ENCODE measurements at places on chromosomes 6 and 20.

GRCh38 chr6:25981568-25982263, 19.1 kb downstream of the TRIM38 start:
- no peak for DNase-seq

DNA sequence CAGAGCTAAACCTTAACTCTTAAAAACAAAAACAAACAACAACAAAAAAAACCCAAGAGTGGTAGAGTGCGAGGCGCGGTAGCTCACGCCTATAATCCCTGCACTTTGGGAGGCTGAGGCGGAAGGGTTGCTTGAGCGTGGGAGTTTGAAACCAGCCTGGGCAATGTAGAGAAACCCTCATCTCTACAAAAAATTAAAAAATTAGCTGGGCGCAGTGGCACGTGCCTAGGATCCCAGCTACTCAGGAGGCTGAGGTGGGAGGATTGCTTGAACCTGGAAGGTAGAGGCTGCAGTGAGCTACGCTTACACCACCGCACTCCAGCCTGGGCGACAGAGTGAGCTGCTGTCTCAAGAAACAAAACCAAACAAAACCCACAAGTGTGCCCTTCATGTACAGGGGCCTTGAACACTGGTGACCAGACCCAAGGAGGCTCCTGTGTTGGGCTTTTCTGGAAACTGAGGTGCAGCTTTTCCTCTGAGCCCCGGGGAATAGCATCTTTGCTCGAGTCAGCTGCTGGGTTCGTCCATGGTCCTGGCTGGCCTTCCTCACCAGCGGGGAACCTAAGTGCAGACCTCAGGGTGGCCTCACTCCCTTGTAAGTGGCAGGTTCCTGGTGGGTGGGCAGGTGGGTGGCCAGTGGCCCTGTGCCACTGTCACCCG, 39.9 kb downstream of the PYGB start:
- no peak for DNase-seq

DNA sequence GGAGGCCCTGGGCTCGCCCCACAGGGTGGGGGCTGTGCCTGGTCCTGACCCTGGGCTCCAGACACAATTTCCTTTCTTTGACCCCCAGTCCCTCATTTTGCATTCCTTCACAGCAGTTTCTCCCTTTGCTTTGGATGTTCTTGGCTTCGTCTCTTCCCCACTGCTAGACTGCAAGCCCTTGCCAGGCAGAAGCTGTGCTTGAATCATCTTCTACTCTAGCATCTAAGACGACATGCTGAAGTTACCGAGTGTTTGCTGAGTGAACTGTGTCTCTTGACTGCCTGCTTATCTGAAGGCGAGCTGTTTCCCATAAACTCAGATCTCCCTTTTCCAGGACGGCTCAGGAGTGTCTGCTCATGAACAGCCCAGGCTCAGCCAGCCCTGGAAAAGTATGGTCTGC, 14.3 kb upstream of the SYNDIG1 start:
- DNase-seq, result no peak

DNA sequence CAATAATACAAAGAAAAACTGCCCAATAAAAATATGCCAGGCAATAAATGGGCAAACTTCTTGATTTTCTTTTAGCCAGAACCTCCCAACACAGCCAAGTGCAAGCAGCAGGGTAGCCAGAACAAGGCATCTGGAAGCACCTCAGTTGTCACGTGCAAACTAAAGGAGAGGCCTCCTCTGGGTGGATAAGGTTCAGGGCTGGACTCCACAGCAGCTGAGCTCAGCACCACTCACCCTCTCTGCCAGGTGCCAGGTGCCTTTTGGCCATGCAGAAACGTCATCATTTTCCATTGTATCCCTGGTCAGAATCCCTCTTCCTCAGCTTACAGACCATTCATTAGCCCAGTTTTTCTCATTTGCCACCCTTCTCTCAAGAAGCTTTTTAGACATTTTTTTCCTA, 52.7 kb downstream of the SOD2 start:
- DNase-seq, result no peak

- no peak for DNase-seq
Observed at GRCh38 chr6:109257494-109257893, 124.8 kb downstream of the CD164 start.

- no peak for DNase-seq
Observed at GRCh38 chr6:80333342-80333741, 226.9 kb downstream of the BCKDHB start.

DNA sequence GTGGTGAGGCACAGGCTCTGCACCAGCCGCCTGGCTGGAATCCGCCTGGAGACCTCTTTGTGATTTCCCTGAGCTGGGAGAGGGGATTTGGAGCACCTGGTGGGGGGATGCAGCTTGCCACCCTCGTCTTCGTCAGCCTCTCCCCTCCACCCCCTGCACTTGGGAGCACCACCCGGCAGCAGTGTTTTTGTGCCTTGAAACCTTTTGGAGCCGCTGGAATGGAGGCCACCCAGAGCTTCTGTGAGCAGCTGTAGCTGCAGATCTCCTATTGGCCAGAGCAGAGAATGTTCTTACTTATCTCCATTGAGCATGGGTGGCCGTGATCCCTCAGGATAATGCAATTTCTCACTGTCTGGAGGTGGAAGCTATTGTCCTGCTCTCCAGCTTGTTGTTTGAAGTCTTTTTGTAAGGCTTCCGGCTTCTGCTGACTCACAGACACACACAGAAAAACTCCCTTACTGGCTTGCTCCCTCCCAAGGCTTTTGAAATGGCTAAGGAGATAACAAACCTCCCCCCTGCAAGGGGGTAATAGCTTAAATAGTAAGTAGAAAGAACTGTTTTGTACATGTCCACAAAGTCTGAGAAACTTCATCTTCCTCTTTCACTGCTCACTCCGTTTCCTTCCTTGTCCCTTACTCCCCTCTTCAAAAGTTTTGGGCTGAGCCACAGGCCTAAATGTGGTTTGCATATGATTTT, 271.2 kb downstream of the PRL start:
- peak; percentile 12 for DNase-seq

GRCh38 chr20:22471156-22471836, 113.1 kb downstream of the FOXA2 start:
- no peak for DNase-seq

DNA sequence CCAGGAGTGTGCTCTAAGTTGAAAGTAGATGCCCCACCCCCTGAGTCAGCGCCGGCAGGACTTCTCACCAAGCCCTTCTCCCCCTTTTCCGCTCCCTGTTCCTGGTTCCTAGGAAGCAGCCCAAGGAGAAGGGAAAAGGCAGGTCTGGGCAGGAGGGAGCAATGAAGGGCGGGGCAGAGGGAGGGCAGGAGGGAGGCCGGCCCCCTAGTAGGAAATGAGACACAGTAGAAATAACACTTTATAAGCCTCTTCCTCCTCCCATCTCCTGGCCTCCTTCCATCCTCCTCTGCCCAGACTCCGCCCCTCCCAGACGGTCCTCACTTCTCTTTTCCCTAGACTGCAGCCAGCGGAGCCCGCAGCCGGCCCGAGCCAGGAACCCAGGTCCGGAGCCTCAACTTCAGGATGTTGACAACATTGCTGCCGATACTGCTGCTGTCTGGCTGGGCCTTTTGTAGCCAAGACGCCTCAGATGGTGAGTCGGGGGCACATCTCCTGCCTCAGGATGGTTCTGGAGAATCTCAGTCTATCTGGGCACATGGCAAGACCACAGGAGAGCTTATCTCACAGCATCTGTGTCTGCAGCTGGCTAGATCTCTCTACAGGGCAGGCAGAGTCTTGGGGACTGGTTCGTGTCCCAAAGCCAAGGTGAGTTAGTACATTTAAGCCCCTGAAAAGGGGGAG, at the start of gene PROCR:
Gene PROCR (plus strand): TSS at position 320 of the 681 bp plus-strand sequence. CDS start 83 bp downstream, at position 403.
- peak; percentile 57 for DNase-seq

- peak; percentile 53 for DNase-seq
Observed at GRCh38 chr20:21510414-21511384, 3.2 kb downstream of the NKX2-2 start.

DNA sequence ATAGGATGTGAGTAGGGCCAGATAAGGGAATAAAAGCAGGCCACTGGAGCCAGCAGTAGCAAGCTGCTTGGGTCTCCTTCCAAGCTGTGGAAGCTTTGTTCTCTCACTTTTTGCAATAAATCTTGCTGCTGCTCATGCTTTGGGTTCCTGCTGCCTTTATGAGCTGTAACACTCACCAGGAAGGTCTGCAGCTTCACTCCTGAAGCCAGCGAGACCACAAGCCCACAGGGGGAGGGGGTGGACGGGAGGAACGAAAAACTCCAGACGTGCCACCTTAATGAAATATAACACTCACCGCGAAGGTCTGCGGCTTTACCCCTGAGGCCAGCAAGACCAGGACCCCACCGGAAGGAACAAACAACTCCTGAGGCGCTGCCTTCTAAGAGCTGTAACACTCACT, 1324.4 kb upstream of the EYS start:
- DNase-seq, result no peak

DNA sequence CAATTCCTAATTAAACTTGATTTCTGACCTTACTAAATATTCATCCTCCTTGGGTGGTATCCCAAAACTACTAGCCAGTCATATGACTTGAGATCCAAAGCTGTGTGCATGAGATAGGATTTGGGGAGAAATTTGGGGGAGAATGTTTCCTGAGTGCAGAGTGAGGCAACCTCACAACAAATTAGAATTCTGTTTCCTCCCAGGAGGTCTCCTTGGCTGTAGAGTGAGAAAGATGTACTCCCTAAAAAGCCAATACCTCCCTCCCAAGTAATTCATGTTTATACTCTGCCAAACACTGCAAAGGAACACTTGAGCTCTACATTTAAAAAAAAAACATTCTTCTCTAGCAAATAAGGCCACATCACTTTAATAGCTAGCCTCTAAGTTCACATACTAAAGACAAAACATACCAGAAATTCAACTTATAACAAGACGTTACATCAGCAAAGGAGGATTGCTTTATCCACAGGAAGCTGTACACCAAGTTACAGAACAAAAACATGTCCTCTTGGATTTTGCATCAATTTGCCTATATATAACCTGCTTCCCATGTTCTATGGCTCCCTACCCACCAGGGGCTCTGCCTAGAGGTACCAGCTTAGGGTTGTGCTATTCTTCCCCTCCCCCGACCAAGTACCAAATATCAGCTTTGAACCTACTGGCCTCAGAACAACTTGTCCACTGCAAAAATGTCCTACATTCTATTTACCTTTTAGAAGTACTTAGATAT, 15.4 kb upstream of the TMEM30A start:
- no peak for DNase-seq

- peak; percentile 69 for DNase-seq
Observed at GRCh38 chr6:31497531-31498476, at the start of gene MICB. TSS of gene MICB (plus strand) at chr6:31498145. CDS start at chr6:31498194, 49 bp downstream.

DNA sequence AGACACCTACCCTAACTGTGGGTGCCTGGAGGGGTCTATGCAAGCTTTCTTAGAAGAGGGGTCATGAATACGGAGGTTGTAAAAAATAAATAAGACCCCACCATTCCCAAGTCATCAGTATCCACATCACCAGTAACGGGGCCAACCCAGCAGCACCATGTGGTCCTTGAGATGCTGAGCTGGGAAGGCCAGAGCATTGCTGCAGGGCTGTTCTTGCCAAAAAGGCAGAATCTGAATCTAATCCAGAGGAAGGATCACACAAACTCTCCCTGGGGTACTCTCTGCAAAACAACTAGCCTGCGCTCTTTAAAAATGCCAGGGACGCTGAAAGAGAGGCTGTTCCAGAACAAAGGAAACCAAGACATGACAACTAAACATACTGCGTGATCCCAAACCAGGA, 43.2 kb downstream of the SSR1 start:
- no peak for DNase-seq

DNA sequence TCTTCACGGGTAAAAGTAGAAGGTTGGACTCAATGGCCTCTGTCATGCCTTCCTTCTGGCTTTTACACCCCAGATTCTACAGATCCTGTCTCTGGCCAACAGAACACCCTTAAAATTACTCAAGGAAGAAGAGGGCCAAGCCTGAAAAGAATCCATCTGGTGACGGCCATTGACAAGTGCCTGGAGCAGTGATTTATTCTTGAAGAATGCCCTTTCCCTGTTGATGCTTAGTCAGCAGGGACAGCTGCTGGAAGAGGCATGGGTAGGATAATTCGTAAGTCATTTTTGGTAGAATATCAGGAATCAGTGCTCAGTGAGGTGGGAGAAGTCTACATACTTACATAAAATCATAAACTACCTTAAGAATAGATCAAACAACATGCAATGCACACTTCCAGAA, 397.9 kb downstream of the SAMD5 start:
- DNase-seq, result no peak

GRCh38 chr20:13205425-13205824, 15.6 kb upstream of the ISM1 start:
- no peak for DNase-seq

DNA sequence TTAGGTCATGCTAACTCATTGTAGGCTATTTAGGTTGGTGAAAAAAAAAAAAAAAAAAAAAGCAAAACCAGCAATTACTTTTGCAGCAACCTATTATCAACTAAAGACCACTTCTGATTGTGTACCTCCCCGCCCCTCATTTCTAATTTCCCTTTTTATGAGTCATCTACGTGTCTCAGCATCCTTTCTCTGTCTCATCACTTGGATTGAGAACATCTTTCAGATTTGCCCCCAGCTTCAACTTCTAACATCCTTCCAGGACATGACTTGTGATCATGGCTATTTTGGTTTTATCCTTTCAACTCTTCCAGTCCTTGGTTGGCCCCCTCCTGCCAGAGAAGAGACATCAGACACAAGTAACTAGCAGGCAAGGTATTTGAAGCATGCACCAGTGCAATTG, 156.7 kb upstream of the CCN2 start:
- no peak for DNase-seq

GRCh38 chr20:33995053-33995831, 1.5 kb downstream of the RALY start:
- DNase-seq, result no peak

GRCh38 chr20:47927944-47928343, 142.7 kb upstream of the SULF2 start:
- DNase-seq, result no peak

GRCh38 chr6:133637874-133638273, 251.0 kb upstream of the TCF21 start:
- no peak for DNase-seq

GRCh38 chr6:21722510-21722909, 129.0 kb downstream of the SOX4 start:
- peak; percentile 10 for DNase-seq

DNA sequence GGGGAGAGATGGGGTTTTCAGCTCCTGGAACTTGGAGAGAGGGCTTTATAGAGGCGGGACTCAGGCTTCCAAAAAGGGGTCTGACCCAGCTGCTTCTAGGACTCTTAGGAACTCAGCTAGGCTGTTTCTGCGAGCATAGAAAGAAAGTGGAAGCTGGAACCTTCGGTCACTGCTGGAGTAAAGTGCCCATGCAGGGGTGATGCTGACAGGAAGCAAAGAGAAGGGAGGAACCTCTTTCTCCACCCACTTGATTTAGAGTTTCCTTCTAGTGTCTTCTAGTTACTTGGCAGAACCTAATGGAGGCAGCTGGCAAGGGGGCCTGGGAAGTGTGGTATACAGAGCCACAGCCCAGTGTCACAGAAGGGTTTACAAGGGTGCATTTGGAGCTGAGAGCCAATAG, 283.6 kb downstream of the QKI start:
- no peak for DNase-seq

DNA sequence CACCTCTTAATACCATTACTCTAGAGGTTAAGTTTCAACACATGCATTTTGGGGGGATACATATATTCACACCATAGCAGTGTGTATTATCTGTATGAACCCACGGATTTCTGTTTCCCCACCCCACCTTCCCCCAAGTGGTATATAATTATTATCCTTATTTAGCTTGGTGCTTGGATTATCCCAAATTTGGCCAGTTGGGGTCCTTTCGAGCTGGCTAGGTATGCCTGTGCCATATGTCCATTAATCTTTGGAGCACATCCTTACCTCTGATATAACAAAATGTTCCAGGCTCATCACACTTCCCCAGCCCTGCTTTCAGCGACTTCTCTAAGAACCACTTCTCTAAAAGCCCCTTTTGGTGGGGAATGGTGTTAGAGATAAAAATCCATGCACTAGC, 118.7 kb upstream of the MLIP start:
- no peak for DNase-seq

- DNase-seq, result no peak
Observed at GRCh38 chr6:89749918-89750317, 69.7 kb downstream of the MDN1 start.
